Activated T-helper 1 cell treated with anti-CD3 and anti-CD28 coated beads, Interleukin-12 subunit alpha, Interleukin-12 subunit beta, Interleukin-2, Interleukin-4 antibody, amounts not matched to agents 30 ng/mL and 10 ng/mL and 1 ng/mL, durations not matched to agents 14 hours and 24 hours and 36 hours (primary cell): ENCODE measurements at places on chromosomes 16 and 17. TPM values are rescaled to one million over a fixed set of nuclear protein-coding genes. Genes with fewer than 3 reads are reported as not detected.

DNA sequence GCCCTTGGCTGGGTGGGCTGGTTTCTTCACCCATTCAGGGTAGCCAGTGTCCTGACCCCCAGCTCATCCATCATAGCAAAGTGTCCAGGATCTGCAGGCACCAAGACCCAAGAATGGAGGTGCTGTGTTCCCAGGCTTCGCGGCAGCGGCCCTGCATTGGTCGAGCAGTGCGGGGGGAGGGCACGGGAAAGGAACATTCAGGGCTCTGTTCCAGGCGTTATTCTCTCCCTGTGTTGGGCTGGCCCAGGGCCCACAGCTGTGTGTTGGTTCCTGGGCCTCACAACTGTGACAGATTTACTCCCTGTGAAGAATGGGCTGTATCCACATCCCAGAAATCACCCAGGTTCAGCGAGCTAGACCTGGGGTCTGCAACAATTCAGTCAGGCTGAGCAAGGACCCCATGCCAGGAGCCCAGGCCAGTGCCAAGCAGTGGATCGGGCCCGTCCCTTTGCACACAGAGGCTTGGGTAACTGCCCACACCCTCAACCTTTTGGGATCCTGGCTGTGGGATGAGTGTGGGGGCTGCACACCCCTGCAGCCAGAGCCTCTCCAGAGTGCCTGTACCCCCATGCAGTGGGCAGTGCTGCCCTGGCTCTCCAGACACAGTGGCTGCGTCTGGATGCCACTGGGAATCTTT, 10.0 kb downstream of the GPT2 start:
- no peak for DNase-seq

GRCh38 chr16:19810817-19811731, 73.6 kb downstream of the GPRC5B start:
- no peak for DNase-seq

- DNase-seq: no peak
These were observed 95.5 kb downstream of the PMP22 start for GRCh38 chr17:15169676-15170075.

DNA sequence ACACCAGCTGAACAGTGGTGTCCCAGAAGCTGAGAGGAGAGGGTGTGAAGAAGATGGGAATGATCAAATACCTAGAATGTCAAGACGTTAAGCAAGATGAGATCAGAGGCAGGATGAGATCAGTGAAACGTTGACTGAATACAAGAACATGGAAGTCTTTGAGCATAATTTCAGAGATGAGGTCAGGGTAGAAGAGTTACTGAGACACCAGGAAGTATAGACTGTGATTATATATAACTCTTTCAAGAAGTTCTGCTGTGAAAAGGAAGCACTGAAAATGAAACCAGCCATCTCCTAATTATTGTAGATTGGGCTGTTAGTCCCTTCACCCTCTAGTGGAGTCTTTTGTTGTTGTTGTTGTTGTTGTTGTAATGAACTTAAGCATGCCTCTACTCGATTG, 9.1 kb downstream of the SHCBP1 start:
- DNase-seq: no peak

- DNase-seq: peak; percentile 41
These were observed 680 bp downstream of the SKA2 start for GRCh38 chr17:59154292-59154720.

DNA sequence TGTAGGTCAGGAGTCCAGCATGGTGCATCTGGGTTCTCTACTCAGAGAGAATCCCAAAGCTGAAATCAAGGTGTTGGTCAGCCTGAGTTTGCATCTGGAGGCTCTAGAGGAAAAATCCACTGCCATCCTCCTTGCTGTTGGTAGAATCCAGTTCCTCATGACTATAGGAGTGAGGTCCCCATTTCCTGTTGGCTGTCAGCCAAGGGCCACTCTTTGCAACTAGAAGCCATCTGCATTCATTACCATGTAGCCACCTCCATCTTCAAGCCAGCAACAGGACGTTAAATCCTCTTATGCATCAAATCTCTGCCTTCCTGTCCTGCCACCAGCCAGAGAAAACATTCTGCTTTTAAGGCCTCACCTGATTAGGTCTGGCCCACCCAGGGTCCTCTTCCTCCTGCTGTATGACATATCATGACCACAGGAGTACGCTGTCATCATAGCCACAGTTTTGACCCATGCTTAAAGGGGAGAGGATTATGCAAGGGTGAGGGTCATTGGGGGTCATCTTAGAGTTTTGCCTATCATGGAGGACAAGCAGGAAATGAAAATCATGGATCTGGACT, 40.5 kb downstream of the DNAH9 start:
- no peak for DNase-seq

DNA sequence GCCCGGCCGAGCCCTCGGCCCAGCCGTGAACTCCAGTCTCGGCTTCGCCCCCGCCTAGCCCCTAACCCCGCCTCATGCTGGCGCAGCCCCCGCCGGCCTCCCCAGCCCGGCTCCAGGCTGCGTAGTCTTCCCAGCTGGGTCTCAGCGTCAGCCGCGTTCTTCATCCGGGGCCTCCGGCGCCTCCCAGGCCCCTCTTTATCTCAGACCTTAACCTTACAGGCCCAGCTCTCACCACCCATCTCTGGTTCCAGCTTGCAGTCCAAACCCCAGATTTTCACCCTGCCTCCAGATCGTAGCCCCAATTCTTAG, at the start of gene PROCA1:
Gene PROCA1 (minus strand): TSS at position 166 of the 309 bp plus-strand sequence. CDS start 228 bp downstream, outside the sequence.
- DNase-seq: no peak

DNA sequence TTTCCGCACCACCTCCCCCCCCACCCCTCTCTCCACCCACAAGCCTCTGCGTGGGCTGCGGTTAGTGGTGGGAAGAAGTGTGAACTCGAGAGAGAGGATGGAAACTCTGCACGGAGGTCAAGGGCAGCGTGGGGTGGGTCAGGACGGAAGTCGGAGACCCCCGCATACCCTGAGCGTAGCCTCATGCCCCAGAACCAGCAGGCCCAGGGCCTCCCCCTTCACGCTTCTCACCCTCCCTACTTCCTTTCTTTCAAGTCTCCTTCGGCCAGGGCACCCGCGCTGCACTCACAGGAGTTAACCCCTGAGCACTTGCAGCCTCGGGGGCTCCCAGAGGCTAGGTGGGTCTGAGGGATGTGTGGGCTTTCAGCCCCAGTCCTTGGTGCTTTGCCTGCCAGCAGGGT, 9.2 kb downstream of the TBKBP1 start:
- peak; percentile 45 for DNase-seq

DNA sequence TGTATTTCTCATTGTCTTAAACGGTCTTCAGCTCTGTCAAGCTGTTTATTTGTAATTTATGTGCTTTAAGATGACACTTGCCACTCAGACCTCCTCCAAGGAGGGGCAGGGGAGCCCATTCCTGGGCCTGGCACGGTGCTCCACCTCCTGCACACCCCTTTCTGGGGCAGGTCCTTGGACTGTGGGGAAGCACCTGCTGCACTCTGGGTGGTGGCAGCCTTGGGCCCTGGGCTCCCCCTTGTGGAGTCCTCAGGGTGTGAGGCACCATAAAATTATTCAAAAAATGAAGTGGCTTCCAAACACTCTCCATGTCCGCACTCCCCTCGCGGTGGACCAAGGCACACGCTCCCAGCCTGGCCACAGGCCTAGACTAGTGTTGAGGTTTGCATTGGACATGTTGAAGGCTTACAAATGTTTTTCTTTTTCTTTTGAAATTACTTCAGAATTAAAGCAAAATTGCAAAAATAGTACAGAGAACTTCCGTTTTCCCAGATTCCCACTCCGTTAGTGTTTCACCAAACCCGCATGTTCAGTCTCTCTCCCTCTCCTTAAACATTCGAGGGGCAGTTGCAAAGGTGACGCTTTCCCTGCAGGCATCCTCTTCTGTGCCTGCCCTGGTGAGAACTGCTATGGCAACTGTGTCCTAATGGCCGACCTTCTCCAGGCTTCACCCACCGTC, 32.4 kb downstream of the FOXK2 start:
- DNase-seq: peak; percentile 75

DNA sequence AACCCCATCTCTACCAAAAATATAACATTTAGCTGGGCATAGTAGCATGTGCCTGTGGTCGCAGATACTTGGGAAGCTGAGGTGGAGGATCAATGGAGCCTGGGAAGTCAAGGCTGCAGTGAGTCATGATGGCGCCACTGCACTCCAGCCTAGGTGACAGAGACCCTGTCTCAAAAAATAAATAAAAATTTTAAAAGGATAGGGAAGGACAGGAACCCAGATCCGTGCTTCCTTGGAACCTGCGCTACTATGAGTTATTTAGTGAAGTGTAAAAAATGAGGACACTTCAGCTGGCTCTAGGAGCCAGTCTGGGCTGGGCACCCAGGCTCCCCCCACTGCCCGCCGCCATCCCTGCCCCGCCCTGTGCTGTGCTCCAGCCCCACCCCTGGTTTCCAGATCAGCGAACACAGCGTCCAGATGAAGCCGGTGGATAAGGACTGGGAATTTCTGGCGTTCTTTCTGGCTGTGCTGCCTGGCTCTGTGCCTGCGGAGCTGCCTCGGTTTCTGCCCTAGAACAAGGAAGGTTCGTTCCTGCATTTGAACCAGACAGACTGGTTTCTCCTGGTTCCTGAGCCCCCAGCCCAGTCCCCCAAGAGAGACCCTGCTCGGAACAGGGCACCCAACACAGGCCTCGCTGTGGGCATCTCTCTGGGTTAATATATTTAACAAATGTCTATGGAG, 18.5 kb downstream of the PLLP start:
- DNase-seq: no peak

DNA sequence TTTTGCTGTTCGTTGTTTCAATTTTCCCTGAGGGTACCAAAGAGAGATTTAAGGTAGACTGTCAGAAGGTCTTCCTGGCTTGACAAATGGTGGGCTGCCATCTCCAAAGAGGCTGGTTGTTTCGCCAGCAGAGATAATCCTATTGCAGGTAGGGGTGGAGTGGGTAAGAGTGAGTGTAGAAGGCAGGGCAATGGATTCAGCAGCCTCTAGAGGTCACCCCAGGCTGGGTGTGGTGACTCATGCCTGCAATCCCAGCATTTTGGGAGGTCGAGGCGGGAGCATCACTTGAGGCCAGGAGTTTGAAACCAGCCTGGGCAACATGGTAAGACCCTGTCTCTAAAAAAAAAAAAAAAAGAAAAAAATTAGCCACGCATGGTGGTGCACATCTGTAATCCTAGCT, 34.6 kb downstream of the DCAKD start:
- no peak for DNase-seq

- no peak for DNase-seq
These were observed 26.1 kb downstream of the HDAC5 start for GRCh38 chr17:44097110-44097958.

DNA sequence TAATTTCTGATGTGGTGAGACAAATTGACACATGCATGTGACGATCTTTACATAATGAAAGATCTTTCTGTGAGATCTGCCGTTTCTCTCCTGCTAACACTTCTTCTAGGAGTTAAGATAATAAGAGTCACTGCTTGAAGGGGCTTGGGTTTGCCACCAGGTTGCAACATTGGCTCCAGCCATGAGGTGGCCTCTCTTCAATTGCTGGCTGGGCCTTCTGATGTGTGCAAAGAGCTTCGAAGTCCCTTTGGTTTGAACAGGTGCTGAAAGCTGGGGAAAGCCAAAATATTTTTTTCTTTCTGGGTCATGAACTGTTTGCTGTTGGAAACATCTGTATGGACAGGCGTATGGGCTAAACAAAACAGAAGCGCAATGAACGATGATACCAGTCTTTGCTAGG, 204.1 kb upstream of the SALL1 start:
- DNase-seq: no peak

- DNase-seq: no peak
These were observed 32.7 kb upstream of the RPH3AL start for GRCh38 chr17:385178-385835.

DNA sequence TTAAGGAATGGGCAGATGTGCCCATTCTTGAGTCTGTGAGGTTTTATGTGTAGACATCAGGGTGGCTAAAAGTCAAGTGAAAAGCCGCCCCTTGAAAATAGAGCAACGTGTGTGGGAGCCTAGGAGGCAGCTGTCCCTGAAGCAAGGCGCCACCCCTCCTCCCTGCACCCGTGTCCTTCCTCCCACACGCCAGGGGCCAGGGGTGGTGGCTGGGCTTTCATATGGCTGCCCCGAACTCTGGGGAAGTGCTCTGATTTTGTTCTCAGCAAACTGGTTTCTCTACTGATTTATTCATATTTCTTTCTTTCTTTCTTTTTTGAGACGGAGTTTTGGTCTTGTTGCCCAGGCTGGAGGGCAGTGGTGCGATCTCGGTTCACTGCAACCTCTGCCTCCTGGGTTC, 4.7 kb downstream of the ZNF750 start:
- DNase-seq: no peak

Gene ZPBP2
- total RNA-seq: 0.37 TPM in 1 of 2 replicates, not detected in the other

Gene CCT6B
- total RNA-seq: 0.96 and 1.0 TPM in 2 replicates

Gene USP43
- total RNA-seq: not detected in 2 replicates

Gene TNS4
- total RNA-seq: 14.5 and 15.5 TPM in 2 replicates

Gene PRSS36
- total RNA-seq: 0.27 and 0.34 TPM in 2 replicates

Gene ST6GALNAC2
- not detected in 2 replicates for total RNA-seq

Gene RABEP2
- total RNA-seq: 18.3 and 21.1 TPM in 2 replicates
